ENCODE measurements at places on chromosomes 16 and 17.

GRCh38 chr16:86191663-86192062, 292.7 kb downstream of the IRF8 start:
- no peak for DNase-seq

DNA sequence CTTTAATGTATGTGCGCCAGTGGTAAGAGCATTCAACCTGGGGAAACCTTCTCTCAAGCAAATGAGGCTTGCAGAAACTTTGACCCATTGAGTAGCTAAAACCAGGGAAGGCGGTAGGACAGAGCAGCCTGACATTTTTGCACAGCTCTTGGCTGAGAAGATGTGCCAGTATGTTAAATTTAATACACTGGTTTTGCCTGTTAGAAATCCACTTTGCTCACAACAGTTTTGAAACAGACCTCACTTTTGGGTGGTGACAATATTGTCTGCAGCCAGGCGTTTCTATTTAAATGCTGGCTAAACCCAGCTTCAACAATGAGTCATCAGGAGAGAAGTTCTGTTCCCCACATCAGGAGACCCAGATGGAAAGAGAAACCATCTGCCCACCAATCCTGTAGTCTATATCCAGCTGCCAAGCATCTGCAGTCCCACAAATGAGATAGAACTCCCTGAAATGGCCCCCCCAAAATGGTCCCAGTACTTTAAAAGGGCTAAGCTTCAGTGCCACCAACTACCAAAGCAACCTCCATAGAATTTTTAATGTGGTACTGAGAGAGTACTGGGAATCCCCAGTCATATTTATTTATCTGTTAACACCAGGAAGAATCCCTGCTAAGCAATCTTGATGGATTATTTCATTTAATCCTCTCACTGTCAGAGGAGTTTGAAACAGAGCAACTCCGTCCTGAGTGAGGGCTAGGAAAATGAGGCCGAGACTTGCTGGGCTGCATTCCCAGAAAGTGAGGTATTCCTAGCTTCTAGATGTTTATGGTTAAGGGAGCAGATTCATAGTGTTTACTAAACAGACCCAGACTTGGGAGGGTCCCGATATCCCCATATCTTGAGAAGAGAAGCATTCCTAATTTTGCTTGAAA, 29.0 kb upstream of the CLEC3A start:
- DNase-seq: peak; percentile 82

GRCh38 chr17:74879308-74879707, 6.5 kb upstream of the FDXR start:
- no peak for DNase-seq

GRCh38 chr17:40427002-40427491, 9.4 kb upstream of the TOP2A start:
- no peak for DNase-seq

DNA sequence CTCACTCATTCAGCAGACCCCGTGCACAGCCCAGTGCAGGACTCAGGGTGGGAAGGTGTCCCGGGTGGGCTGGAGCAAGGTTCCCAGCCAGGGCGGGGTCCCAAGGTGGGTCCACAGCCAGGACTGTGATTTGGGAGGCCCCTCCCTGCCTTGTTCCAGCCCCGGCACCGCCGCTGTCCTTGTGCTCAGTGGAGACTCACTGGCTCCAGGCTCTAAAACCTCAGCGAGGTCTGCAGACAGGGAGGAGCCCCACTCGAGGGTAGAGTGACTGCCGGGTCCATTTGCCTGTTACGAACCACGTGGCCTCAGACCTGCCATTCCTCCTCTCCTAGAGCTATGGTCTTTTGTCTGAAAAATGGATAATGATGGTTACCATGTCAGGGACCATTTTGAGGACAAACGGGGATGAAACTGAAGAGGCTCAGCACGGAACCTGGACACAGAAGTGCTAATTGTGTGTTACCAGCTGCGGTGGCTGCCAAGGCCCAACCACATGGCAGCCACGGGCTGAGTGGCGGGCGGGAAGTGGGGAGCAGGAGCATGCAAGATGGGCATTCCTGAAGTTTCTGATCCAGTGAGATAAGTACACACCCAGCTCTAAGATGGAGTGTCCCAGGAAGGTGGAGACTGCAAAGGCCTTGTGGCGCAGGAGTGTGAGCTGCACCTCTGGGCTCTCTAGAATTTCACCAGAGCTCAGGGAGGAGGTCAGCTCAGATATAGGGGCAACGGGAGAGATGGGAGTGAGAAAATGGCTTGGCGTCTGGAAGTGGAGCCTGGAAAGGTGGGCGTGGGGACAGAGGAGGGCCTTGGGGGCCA, 317.6 kb downstream of the SEC14L1 start:
- DNase-seq: no peak

- DNase-seq: no peak
Measured at GRCh38 chr17:284676-285355, 67.8 kb downstream of the RPH3AL start.
